ENCODE measurements at places on chromosomes 7 and 10.

DNA sequence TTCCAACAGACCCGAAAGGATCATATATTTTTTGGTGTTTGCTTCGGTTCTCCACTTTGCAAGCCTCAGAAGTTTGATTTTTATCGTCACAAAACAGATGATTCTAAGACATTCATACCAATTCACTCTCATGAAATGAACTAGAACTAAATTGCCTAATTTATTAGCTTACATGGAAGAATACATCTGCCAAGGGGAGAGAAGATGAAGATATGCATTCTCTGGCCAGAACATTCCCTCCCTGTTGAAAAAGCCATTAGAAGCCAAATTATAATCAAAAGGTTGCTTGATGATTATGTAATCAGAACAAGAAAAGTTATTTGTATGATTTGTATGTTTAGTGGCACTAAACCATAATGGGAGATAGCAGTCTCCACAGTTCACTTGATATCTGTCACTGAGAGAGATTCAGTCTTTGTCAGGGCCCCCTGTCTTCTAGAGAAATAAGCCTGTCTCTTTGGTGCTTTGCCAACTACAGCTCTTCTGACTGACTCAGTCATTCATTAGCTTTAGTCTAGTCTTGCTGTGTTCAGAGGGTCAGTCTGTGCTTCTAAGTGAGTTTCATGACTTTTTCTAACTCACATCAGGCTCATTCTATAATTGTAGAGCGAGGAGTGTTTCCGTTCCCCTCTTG, 95.3 kb upstream of the GNAI1 start:
- DNase-seq, result no peak

DNA sequence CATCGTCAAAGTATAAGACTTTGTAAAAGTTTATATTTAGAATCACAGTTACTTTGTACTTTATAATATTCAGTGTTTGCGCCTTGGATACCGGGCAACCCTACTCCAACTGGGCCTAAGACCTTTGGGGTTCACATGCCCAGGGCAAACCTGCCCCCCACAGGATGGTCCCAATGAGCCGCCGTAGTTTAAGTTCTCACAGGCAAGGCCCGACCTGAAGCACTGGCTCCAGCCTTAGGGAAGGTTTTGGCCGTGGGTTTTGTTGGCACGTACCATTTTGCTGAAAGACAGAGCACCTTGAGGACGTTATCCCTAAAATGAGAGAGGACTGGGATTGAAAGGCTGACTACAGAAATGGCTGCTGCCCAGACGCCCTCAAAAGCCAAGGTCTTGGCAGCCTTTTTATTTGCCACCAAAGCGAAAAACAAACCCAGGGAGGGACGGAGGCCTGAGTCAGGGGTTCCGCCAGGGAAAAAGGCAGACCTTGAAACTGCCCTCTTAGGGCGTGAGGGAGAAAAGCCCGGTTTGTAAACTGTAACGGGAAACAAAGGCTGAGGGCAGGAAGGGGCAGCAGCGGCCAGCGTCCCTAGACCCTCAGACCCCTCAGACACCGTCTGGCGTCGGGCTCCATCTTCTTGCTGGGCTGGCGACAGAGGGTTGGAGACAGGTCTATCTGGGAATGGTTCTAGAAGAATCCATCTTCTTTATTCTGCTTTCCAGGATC, at the start of gene CCDC172:
Gene CCDC172, plus strand, starts transcription at position 222 of the 724 bp plus-strand sequence. CDS start 564 bp downstream, outside the sequence.
- DNase-seq, result no peak

GRCh38 chr7:7693881-7694280, 24.5 kb downstream of the RPA3 start:
- DNase-seq, result no peak

GRCh38 chr10:43885842-43886241, 237.2 kb upstream of the ZNF32 start:
- no peak for DNase-seq

DNA sequence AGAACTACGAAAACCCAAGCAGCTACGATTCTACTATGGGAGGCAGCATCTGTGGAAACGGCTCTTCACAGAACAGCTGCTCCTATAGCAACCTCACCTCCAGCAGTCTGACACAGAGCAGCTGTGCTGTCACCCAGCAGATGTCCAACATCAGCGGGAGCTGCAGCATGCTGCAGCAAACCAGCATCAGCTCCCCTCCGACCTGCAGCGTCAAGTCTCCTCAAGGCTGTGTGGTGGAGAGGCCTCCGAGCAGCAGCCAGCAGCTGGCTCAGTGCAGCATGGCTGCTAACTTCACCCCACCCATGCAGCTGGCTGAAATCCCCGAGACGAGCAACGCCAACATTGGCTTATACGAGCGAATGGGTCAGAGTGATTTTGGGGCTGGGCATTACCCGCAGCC, 81.6 kb upstream of the SAMD8 start:
- no peak for DNase-seq

- DNase-seq, result no peak
These were observed 104.7 kb downstream of the SORBS1 start for GRCh38 chr10:95456516-95456915.

GRCh38 chr10:24982319-24983112, 30.1 kb upstream of the PRTFDC1 start:
- DNase-seq, result no peak

DNA sequence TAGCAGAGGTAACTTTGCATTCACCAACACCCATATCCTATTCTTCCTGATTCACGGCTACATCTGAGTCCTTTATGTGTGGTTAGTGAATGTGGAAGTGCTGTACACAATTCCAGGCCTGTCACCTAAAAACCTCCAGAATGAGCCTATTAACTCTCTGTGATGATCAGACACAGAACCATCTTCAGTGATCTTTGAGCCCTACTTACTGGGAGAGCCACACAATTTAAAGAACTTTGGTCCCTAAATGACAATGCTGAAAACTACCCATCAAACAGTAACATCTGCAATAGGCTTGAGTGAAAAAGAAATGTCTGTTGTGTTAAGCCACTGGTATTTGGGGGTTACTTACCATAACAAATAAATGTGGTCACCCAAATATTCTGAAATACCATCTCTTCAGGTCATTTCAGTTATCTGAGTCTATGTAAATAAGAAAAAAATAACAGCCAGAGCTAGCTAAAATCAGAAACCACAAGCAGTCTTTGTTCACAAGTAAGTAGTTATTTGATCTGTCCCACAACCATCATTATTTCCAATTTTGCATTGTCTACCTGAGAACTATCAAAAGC, 145.7 kb downstream of the HGF start:
- DNase-seq, result no peak

DNA sequence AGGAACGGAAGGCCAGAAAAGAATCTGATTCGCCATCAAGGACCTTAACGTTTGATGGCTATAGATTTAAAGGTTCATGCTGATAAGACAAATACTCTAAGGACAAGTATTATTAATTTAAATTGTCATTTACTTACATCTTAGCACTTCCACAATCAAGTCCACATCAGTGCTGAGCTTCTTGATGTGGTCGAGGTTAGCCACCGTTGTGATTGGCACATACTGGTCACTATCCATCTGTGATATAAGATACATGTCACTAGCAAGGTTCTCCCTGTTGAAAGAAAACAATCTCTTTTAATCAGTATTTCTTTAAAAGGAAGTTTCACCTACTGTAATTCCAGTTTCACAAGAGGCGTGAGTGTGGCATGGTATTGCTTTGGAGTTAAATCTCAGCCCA, 88.7 kb downstream of the LARP4B start:
- no peak for DNase-seq

DNA sequence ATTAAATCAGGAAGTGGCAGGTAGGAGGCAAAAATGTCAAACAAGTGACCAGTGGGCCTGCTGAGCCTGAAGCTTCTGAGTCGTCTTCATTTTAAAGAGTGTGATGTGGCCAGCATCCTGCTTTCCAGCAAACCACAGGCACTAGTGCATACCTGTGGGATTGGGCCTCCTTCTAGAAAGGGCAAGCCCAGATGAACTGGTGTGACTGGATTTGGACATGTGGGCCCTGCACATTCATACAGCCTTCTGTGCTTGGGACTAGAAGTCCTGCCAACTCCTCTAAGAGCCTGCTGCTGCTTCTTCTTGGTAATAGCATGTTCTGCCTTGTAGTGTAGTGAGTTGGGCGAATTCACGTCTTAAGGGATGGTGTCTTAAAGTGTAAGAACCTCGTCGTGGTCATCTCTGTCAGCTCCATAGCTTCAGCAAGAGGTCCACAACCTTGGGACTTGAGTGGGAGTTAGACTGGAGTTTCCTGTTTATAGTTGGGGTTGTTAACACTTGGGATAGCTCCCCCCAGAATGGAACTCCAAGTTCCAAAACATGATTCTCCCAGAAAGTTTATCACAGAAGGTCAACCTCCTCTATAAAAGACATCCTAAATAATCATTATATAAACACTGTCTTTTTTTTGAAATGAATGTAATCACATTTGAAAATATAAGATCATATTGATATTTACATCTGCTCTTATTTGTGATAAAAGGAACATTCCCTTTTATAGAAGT, 11.2 kb downstream of the BMPER start:
- no peak for DNase-seq

GRCh38 chr7:135160098-135160857, 10.2 kb downstream of the CYREN start:
- DNase-seq, result no peak

DNA sequence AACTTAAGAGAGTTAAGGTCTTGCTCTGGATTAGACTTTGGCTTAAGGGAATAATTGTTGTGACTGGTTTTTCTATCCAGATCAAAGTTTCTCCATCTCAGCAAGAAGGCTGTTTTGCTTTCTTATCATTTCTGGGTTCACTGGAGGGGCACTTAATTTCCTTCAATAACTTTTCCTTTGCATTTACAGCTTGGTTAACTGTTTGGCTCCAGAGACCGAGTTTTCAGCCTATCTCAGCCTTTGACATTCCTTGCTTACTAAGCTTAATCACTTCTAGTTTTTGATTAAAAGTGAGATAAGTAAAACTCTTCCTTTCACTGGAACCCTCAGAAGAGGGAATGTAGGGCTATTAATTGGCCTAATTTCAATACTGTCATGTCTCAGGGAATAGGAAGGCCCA, 76.4 kb downstream of the LARP4B start:
- no peak for DNase-seq

- no peak for DNase-seq
These were observed 108.9 kb downstream of the GRID1 start for GRCh38 chr10:86257683-86258082.

DNA sequence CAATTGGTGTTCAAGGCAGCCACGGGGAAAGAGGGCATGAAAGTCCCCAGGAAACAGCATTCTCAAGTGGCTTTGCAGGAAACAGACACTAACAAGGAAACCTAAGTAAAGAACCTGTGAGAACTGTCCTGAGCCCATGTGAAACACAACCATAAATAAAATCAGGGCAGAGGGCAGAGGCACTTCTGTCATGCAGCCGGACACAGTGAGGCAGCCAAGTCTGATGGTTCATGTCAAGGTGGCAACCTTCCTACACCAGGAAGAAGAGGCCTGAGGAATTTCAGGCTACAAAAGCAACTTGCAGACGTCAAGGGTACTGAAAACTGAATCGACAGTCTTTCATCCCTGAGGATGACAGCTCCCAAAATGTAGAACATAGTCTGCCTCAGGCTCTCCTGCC, 458.2 kb upstream of the NPVF start:
- DNase-seq, result no peak

GRCh38 chr7:100675105-100675451, 1.5 kb downstream of the GNB2 start:
- no peak for DNase-seq

GRCh38 chr7:157506268-157506667, 169.5 kb downstream of the DNAJB6 start:
- no peak for DNase-seq

- DNase-seq, result no peak
These were observed 458.9 kb upstream of the ADARB2 start for GRCh38 chr10:2196272-2196671.

GRCh38 chr7:148037044-148037443, 553.5 kb upstream of the C7orf33 start:
- DNase-seq, result no peak

GRCh38 chr10:109895095-109895818, 28.1 kb downstream of the XPNPEP1 start:
- no peak for DNase-seq

DNA sequence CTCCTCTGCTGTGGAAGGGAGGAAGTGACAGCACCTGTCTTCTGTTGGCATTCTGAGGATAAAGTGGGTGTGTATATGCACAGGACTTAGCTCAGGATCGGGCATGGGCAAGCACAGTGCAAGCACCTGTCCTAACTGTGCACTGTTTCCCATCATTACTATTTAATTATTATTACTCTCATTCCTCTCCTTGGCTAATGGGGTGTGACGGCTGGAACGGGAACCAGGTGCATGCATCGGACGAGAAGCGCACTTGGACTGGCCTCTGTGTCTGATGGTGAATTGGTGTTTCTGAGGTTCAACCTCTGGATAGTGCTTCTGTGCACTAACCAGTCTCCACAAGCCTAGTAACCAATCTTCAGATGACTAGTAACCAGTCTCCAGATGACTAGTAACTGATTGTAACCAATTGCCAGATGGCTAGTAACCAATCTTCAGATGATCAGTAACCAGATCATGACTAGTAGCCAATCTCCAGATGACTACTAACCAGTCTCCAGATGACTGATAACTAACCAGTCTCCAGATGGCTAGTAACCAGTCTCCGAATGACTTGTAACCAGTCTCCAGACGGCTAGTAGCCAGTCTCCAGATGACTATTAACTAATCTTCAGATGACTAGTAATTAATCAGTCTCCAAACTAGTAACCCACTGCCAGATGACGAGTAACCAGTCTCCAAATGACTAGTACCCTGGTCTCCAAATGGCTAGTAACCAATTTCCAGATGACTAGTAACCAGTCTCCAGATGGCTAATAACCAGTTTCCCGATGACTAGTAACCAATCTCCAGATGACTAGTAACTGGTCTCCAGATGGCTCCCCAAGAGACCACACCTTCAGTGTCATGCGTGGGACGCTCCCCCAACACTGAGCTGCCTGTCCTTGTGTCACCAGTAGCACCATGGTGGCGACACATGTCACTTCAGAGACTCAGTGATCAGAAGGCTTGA, 85.8 kb downstream of the PAXIP1 start:
- DNase-seq, result no peak

GRCh38 chr7:75957021-75957736, 37.2 kb downstream of the TMEM120A start:
- no peak for DNase-seq

DNA sequence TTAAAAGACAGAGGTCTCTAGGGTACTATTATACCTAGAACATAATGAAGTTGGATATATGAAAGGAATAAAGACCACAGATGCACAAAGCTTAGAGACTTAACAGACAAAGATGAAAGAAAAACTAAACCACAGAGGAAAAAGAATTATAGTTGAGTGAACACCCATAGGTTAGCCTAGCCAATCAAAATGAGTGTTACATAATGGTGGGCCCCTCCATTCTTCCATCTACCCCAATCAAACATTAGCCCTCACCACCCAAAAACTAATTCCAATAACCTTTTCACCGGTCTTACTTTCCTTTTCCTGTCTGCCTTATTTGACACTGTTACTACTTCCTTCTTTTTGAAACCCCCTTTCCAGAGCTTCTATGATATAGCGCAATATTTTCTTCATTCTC, 130.1 kb downstream of the ELMO1 start:
- DNase-seq, result no peak

All from stimulated activated CD8-positive, alpha-beta memory T cell treated with anti-CD3 and anti-CD28 coated beads, Interleukin-2, amount 100 ng/mL, for 1 hour (primary cell).